ENCODE measurements at places on chromosomes 1 and 21. TPM values are rescaled to one million over a fixed set of nuclear protein-coding genes. Genes with fewer than 3 reads are reported as not detected.

GRCh38 chr1:40315795-40316594 is 1.1 kb downstream of the COL9A2 start:
- no peak for DNase-seq

GRCh38 chr1:68453060-68453670 is 3.4 kb upstream of the RPE65 start:
- DNase-seq: no peak

DNA sequence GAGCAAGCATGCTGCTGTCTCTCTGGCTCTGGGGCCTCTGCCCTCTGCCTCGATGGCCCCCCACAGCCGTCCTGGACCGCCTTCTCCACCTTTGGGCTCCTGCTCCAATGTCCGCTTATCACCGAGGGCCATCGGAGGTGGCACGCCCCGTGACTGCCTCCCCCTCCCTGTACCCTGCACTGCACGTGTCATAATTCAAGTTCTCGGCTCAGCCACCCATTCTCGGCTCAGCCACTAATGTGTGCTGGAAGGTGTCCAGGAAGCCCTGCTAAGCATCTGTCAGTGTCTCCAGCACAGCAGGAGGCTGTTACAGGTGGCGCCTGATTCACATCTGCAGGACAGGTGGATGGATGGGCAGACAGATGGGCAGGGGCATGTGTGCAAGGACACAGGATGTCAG is 45.5 kb downstream of the TP73 start:
- no peak for DNase-seq

GRCh38 chr1:102102276-102102780 is 105.6 kb upstream of the OLFM3 start:
- DNase-seq: no peak

DNA sequence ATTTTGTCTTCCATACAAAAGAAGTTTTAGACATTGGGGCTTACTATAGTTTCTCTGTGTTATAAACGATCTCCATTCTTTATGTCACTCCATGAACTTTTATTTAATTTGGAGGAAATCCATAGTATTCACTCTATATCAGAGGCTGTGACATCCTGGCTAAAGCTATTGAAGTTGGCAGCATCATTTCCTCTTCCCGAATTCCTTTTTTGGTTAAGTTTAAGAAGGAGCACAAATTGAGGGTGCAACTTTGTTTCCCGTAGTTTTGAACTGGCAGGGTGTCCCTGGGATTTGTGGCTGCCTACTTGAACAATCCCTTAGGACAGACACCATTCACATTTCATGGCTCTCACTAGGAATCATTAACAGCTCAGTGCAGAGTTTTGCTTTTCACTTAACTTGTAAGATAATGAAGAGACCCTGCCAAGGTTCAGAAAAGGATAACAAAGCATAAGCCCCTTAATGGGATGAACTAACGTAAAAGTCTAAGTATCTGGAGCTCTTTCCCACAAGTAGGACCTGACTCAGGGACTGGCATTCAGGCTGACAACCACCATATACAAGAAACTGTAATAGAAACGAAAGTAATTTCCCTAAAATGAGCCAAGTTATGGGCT is 13.9 kb downstream of the S1PR1 start:
- no peak for DNase-seq

DNA sequence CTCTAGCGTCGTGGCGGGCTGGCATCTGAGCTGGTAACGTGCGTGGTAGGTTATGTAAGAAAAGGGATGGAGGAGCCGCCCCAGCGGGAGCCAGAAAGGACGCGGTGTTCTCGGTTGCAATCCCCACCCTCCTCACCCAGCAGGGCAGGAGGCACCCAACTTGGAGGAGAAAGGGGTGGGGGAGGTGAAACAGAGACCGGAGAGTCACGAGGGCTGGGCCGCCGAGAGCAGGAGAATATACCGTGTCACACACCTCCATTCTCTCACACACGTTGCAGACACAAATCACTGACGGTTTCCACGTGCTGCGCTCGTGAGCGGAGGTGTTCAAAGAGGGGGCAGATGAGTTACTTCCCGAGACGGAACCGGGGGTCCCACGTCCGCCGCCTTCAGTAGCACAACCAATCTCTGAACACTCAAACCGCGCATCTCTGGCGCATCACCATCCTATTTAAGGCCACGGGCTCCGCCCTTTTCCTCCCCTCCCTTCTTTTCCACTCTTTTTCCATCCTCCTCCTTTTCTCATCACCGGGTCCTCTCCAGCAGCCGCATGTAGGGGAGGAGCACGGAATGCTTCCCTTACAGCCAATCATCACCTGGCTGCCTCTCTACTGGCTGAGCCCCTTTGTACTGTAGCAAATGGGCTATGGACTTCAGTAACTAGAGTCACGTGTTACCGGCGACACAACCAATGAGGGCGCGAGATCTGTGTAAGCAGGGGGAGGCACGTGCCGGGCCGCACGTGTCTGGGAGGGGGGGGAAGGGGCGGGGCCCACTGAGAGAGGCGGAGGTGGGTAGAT is at the start of gene CIART:
Gene CIART, plus strand, starts transcription at position 797 of the 800 bp plus-strand sequence. CDS start 714 bp downstream, outside the sequence.
- peak; percentile 98 for DNase-seq

DNA sequence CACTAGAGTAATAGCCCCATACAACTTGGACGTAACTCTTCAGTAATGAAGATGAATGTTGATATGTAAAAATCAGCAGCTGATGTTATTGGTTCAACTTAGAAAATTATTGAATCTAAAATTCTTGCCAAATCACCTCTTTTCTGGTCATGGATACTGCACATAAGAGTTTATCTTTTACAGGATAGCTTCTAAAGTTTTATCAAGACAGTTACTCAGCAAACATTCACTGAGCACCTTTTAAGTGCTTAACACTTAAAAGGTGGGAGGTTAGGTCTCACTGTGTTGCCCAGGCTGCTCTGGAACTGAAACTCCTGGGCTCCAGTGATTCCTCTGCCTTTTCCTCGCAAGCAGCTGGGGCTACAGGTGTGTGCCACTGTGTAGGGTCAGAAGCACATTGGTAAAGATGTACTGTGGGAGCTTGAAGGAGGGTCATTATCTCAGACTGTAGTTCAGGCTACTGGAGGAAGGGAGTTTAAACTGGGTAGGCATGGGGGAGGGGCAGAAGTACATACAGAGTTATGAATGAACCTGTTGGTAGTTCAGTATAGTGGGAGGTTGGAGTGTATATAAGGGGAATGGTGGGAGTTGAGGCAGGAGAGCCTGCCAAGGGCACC is 2.0 kb downstream of the MPZL1 start:
- DNase-seq: no peak

- DNase-seq: no peak
Observed at GRCh38 chr21:45378258-45378966, 26.6 kb upstream of the COL18A1 start.

DNA sequence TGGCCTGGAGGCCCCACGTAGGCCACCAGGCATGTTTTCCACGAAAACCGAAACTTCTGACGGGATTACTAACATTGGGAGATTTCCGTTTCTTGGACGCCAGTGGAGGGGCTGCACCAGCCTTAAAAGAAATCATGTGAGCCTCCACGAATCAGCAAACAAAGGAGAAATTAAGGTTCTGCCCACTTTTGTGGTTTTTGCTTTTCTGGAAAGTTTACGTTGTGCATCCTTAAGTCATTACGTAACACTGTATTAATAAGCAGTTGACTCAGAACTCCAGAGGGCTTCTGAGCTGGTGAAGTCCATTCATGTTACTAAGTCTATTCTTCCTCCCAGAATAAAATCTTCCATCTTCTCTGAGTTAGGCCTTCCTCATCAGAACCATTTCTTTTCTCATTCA is 168.5 kb downstream of the PSMG1 start:
- peak; percentile 88 for DNase-seq

DNA sequence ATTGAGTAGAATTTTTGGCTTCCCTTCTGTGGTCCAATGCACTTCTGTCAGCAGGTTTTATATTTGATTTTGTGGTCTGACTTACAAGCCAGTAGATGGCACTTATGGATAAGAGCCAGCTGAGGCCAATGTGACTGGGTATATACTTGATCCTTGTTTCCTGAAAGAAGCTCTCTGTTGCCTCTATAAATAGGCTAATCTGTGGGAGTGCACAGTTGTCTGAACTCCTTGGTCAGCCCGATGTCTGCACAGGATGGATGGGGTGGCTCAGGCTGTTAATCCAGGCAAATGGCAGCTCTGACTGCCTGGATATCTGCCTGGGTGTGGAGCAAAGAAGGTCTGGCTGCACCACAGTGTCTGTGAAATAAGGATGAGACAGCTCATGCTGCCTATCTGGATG is 1183.7 kb upstream of the PRMT6 start:
- DNase-seq: no peak

DNA sequence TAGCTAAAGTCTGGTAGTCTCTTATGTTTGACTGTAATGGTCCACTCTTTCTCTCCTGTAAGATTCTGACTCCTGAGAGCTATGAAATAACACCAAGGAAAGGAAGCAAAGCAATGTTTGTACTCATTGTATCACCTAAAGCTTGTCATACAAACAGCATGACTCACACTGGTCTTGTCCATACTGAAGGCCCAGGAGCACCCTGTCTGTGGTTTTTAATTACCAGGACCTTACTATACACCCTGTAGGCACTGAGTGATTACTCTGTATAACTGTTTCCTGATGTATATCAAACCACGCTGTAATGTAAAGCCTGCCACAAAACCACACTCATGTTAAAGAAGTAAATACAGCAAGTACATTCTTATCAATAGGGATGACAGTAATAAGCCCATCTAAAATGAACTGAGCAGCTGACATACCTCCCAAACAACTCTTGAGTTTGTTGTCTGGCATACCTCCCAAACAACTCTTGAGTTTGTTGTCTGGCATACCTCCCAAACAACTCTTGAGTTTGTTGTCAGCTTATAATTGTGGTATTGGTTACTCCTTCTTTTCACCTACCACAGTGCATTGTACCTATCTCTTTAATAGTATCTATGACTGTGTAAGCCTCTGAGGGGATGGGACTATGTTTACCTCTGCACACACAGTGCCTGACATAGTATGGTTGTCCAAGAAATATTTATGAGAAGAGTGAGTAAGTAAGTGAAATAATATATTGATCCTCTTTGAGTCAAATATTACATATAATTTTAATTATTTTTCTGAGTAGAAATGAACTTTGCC is 11.6 kb upstream of the TNFSF18 start:
- peak; percentile 93 for DNase-seq

- DNase-seq: peak; percentile 14
Observed at GRCh38 chr1:67759692-67760029, 73.6 kb downstream of the GNG12 start.

- no peak for DNase-seq
Observed at GRCh38 chr1:8002921-8003320, 23.2 kb downstream of the ERRFI1 start.

DNA sequence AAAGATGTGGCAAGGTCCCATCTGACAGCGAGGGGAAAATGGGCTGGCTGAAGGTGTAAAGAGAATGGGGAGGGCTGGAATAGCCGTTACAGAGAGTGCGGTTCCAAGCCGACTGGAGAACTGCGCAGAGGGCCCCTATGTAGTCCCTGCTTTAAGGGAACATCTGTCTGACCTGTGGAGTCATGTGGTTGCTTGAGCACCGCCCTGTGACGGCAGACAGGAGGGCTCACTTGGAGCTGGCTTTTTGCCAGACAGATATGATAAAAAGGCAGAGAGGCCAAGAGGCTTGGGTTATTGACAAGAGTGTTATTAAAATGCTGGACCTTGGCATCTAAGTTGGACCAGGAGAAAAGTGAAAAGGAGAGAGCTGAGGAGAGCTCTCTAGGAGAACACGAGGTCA is 5.9 kb upstream of the PTPRF start:
- DNase-seq: no peak

GRCh38 chr1:155052439-155053395 is 1.6 kb downstream of the ADAM15 start:
- peak; percentile 41 for DNase-seq

DNA sequence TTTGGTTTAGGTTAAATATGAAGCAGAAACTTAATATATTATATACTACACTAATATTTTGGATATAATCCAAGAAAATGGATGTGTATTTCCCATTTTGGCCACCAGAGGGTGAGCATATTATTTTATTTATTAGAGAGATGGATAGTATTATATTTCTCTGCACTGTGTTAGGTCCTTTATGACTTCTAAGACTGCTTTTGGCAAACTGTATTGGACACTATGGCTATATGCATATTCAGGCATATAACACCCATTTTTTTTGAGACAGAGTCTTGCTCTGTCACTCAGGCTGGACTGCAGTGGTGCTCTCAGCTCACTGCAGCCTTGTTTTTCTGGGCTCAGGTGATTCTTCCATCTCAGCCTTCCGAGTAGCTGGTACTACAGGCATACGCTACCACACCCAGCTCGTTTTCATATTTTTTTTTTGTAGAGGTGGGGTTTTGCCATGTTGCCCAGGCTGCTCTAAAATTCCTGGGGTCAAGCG is 17.8 kb upstream of the PGM1 start:
- DNase-seq: peak; percentile 32

DNA sequence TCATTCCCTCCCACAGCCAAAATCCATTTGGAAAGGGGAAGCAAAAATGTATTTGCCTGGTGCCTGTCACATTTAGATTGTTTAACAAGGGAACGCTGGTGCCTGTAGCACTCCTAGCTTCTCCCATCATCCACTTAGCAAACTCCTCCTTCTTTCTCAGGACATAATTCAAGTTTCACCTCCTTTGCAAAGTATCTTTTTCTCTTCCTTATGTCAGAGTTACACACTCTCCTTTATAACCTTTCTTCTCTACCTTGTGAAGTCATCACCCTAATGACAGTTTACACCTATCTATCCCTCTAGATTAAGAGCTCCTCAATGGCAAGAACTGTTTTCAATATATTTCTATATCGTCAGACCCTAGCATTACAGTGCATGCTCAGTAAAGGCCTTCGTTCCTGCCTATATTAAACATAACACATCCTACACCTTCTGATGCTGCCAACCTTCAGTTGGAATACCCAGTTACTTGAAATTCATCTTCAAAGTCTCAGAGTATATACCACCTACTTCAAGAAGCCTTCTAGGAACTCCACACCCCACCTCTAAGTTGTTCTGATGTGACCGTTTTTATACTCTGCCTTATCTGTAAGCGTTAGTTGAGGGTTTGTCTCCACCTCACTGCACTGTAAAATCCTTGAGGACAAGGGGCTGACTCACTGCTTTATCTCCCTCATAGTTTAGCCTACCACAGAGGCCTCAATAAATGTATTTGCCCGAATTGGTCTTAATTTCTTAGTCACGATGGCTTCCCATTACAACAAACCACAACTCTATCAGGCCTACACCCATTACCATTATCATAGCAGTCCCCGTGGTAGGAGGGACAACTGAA is 1.0 kb upstream of the EPS15 start:
- DNase-seq: no peak

- DNase-seq: no peak
Observed at GRCh38 chr1:19648239-19648638, 4.1 kb downstream of the NBL1 start.

GRCh38 chr1:34742667-34743270 is 12.1 kb upstream of the GJB5 start:
- DNase-seq: peak; percentile 63

- DNase-seq: peak; percentile 75
Observed at GRCh38 chr1:234617986-234618736, 8.2 kb upstream of the IRF2BP2 start.

The KRTAP19-1 gene
- not detected for polyA plus RNA-seq

The CDC7 gene
- polyA plus RNA-seq: 4.1 TPM

The KCNE2 gene
- polyA plus RNA-seq: not detected

The PEF1 gene
- 106 TPM for polyA plus RNA-seq

The INKA2 gene
- 2.1 TPM for polyA plus RNA-seq

The G0S2 gene
- polyA plus RNA-seq: 20.8 TPM

The CYP4A22 gene
- polyA plus RNA-seq: not detected

The PTPN14 gene
- 52.9 TPM for polyA plus RNA-seq

The LRRN2 gene
- polyA plus RNA-seq: not detected

The SYT14 gene
- 3.0 TPM for polyA plus RNA-seq

Measured in mammary epithelial cell (primary cell).